ENCODE measurements at places on chromosomes 5 and 9.

- DNase-seq = no peak
Observed at GRCh38 chr9:76651119-76651705, 113.0 kb upstream of the PCA3 start.

DNA sequence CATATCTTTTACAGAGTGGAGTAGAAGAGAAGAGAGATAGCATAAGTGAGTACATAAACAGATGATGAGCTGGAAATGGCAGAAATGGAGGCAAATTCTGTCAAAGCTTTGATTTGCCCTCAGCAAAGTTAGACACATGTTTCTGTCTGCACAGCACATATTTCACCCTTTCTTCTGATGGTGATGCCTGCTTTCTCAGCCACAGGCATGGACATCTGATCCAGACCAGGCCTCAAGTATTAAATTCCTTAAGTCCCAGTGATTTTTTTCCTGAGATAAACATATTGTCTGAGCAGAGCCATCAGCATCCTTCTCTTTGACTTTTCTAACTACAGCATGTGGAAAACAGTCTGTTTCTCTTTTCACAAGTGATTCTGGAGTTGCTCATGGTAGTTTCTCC, 409.8 kb downstream of the MAN2A1 start:
- no peak for DNase-seq

DNA sequence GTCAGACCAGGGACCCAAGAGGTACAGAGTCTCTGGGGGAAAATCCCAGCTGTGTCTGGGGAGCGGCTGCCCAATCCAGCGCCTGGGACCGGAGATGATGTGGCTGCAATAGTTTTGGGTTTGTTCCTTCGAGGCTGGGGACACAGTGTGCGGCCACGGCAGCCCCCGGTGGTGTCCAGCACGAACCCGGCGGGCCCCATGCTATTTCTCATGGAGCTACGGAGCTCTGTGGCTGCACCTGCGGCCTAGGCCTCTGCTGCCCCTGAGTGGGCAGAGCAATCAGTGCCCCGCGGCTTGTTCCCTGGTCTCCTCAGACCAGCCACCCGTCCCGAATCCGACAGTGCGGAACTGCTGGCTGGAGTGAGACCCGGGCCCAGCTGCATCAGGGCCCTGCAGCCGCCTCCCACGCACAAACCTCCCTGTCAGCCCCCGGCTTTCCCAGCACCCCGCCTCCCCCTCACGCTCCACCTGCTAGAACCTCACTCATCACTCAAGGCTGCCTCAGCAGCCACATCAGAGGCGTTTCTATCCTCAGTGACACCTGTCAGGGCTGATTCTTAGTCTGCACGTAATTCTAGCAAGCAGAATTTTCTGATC, 29.0 kb downstream of the SARDH start:
- no peak for DNase-seq

DNA sequence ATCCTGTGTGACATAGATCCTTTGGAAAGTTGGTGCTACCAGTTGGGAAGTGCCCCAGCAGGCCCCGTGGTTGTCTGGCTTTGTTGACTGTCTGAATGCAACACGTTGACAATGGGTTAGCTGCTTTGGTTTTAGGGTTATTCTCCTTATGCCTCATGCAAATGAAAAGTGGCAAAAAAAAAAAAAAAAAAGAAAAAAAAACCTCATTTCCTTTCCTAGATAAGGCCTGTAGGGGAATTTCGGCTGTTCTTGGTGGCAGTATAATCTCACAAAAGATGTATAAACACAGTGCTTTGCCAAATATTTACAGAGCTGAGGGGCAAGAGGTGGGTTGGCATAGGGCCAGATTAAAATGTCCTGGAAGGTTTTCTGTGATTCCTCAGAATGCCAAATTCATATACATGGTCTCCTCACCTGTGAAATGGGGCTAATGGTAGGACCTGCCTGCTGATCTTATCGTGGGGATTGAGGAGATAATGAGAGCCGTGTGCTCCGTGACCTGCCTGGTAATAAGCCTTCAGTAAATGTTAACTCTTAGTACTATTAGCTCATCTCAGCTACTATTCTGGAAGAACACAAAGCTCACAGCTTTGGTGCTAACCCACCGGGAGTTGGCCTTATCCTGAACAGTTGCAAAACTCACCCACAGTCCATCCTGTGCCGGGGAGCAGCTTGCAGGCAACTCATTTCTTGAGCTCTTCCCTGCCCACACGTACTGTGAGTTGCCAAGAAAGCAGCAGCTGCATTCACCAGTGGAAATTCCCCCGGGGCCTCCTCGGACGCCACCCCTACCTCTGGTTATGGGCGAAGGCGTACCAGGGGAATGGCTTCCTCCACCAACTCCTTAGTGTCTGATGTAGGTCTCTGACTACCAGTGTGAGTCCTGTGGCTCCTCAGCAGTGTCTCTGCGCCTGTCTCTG, 220.3 kb downstream of the NR3C1 start:
- no peak for DNase-seq

DNA sequence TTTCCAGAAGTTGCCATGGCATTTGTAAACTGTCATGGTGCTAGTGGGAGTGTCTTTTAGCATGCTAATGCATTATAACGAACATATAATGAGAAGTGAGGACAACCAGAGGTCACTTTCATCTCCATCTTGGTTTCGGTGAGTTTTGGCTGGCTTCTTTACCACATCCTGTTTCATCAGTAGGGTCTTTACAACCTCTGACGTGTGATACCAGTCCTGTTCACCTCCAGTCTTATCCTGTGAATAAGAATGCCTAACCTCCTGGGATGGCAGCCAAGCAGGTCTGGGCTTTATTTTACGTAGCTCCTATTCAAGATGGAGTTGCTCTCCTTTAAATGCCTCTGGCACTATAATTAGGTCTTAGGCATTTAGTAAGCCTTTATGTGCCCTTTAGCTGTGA, 20.4 kb upstream of the RFK start:
- no peak for DNase-seq

DNA sequence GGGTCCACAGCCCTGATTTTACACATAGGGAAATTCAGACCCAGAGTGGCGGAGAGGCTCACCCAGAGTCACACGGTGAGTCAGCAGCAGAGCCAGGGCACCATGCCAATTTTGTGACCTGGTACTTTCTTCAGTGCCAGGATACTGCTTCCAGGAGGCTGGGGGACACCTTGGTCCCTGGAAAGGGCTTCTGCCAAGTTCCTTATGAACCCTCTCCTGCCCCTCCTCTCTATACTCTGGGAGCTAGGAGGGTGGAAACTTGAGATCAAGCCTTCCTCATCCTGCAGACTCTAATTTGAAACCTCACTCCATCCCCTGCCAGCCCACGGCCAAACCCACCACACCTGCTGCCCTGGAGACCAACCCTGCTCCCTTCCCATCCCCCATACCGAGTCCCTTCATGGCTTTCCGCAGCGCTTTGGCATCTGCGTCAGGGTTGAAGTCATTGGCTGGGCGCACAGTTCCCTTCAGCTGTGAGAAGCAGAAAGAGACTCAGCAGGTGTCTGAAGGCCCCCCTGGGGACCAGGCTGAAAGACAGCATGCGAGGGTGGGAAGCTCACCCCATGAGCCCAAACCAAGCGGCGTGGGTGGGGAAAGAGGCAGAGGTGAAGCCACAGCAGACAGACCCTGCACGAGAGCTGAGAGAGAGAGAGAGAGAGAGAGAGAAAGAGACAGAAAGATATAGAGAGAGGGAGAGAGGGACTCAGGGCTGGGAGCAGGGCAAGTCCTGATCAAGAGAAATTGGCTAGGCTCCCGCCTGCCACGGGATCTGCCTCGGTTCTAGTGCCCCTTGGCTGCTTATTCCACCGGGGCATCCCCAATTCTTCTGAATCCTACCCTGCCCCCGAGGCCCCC, 33.5 kb downstream of the ANXA6 start:
- DNase-seq = no peak

DNA sequence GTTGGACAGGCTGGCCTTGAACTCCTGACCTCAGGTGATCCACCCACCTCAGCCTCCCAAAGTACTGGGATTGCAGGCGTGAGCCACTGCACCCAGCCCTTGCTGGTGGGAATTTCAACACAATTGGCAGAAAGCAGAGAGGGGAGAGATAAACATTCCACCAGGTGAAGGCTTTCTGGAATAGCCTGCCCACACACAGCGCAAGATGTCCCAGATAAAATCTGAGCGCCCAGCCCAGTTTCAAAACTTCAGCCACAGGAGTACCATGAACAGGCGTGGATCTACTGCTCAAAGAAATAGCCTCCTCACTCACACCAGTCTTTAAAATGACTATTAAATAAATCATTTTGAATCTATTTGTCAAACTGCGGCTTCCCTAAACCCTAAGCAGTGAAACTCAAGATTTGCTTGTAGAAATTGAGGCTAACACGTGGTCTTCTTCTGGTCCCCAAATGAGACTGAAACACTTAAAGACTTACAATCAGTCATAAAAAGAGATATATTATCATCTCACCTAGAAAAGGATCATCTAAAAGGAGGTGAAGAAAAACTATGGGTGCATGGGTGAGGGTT, 34.7 kb downstream of the CAPSL start:
- no peak for DNase-seq

DNA sequence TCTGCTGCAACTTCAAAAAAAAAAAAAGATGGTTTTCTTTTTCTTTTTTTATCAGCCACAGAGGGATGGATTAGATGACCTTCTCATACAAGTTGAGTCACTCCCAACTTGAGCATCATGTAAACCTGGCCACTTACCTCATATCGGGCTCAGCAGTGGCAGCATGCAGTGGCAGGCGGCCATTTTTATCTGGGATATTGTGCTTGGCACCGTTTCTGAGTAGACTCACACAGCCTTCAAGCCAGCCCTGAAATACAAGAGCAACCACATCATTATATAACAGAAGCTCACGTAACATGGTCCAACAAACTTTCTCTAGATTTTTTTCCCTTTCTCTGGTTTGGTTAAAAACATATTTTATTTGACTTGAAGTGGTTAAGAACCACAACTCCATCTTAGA, 62.6 kb downstream of the ANKRD55 start:
- DNase-seq = no peak

GRCh38 chr5:55030676-55031369, 6.8 kb downstream of the GZMK start:
- no peak for DNase-seq

DNA sequence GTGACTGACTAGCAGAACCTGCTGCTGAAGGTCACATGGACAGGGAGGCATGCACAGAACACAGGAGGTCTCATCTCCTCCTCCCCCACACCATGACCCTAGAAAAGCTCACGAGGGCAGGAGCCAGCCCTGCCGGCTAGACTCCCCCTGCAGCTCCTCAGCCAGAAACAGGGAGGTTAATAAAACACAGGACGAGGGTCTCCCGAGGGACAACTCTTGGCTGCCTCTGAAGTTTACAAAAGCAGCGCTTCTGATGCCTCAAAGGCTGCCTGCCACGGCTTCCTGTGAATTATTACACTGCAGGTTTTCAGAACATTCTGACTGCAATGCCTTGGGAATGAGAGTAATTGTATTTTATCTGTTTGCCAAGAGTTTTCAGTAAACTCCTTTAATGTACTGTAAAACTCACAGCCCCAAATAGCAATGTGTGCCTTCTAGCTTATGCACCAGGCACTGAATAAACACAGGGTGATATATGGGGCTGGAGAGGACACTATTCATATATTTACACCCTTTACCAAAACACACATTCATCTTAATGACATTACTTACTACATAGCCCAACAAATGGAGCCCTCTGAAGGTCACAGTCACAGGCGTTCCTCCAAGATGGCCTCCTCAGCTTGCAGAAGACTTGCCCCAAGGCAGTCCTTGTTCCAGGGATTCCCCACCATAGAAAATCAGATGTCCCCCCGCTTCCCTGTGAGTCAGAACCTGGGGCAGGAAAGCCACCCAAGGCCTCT, 83.7 kb downstream of the C5orf15 start:
- no peak for DNase-seq

GRCh38 chr9:104611213-104611612, 5.8 kb upstream of the OR13C2 start:
- DNase-seq = no peak

- DNase-seq = no peak
Observed at GRCh38 chr5:143172739-143173138, 230.7 kb downstream of the NR3C1 start.

DNA sequence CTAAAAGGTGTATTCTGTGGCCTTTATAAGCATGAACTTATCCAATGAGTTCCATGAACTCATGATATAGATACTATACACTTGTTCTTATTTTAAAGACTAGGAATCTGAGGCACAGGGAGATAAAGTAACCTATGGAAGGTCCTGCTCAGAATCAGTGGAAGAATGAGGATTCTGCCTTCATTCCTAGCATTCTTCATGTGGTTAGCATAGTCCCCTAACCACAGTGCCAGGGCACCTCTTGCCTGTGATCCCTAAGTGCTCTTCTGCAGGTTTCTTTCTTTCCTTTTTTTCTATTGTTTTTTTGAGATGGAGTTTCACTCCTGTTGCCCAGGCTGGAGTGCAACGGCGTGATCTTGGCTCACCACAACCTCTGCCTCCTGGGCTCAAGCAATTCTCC, 174.1 kb downstream of the C9orf152 start:
- DNase-seq = no peak

DNA sequence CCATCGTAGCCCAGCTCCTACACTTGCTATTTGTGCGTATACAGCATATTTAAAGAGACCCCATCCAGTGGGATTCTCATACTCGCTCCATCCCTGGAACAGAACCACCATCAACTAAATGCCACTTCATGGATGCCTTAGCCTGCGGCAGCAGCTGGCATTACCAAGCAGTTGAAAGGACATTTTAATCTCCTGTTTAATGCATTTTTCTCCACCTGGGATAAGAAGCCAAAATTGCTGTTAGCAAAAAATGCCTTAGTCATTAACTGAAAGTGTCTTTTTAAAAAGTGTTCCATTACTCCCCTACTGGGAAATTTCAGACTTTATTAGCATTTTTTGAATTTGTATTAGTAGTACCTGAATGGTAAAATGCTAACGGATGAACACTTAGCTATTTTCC, 662.6 kb upstream of the MEF2C start:
- no peak for DNase-seq

DNA sequence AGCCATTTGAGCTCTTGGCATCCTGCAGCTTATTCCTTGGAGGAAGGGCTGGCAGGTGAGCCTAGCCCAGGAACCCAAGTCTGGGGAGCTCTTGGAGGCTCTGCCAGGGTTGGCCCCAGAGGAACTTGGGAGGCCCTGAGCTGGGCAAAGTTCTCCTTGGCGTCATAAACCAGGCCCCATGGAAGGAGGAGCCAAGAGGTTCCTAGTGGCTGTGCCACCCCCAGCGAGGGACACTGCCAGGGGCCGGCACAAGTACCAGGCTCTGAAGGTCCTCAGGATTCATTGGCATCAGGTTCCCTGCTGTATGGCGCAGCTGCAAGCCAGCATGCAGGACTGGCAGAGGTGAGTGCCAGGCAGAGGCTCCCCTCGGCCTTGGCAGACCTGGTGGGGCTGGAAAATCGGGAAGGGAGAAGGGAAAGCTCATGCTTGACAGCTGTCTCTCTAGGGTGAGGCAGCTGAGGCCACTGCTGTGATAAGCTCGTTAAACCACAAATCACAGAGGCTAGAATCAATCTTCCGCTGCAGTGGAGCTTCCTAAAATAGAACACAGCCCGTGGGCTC, 54.6 kb upstream of the SYNPO start:
- DNase-seq = no peak

Data from HuH-7 (cell line).